Peyer's patch (tissue), 4 donors: ENCODE measurements at places on chromosomes 5 and 9. TPM values are rescaled to one million over a fixed set of nuclear protein-coding genes. Genes with fewer than 3 reads are reported as not detected.

- no peak for DNase-seq
Measured at GRCh38 chr5:78799266-78800017, 150.9 kb upstream of the LHFPL2 start.

GRCh38 chr9:84744195-84744594 is 74.7 kb downstream of the NTRK2 start:
- no peak for DNase-seq

- DNase-seq, result peak; percentile 78
Measured at GRCh38 chr5:134371834-134372340, 518 bp downstream of the UBE2B start.

DNA sequence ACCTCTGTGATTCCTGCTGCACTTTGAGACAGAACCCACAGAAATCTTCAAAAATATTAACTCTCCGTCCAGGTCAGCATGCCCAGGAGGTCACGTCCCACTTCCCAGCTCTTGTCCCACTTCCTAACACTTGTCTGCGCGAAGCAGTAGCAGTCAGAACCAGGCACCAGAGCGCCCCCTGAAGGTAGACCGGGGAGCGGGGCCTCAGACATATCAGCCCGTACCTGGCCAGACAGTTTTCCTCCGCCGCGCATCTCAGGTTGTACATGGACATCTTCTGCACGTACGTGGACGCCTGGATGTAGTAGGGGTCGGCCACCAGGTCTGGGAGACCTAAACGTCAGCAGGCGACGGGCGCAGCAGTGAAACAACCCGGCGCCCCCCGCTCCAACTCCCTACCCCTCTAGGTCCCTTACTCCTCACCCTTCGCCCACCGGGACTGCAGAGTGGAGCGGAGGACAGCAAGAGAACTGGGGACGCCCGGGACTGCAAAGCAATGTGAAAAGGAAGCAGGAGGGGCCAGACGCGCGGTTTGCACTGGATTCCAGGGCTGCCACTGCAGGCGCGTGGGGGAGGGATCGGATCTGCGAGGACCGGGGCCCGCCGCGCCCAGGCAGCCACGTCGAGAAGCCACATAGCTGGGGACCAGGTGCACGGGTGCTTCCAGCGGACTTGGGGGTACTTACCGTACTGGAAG is 1.2 kb downstream of the LOX start:
- DNase-seq, result no peak

DNA sequence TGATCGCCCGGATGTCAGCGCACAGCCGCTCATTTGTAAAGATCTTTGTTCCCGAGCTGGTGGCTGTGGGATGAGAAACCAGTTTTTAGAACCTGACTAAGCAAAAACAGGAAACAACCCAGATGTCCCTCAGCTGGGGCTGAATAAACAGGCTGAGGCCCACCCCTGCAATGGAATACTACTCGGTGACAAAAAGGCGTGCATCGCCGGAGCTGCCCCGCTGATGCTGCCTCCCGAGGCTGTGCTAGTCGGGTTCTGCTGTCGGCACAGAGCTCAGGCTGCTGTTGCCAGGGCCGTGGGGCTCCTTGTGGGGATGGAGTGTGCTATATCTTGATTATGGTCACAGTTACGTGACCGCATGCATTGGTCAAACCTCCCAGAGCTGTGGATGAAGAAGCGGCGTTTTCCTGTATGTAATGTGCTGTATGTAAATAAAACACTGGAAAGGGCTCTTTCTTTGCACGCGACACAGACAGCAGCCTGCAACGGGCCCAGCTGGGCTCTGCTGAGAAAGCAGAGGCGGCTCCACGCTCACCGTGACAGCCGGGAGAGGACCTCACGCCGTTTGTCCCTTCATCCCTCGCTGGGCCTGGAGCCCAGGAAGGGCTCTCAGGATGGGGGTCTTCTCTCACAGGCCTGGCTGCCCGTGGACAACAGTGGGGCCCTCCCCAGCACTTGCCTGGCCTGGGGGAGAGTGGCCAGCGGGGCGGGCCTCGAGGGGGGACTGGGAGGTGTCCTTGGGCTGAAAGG is 51.5 kb upstream of the RNU6ATAC start:
- DNase-seq, result no peak

GRCh38 chr9:77454663-77455062 is 193.5 kb downstream of the GNA14 start:
- DNase-seq, result no peak

DNA sequence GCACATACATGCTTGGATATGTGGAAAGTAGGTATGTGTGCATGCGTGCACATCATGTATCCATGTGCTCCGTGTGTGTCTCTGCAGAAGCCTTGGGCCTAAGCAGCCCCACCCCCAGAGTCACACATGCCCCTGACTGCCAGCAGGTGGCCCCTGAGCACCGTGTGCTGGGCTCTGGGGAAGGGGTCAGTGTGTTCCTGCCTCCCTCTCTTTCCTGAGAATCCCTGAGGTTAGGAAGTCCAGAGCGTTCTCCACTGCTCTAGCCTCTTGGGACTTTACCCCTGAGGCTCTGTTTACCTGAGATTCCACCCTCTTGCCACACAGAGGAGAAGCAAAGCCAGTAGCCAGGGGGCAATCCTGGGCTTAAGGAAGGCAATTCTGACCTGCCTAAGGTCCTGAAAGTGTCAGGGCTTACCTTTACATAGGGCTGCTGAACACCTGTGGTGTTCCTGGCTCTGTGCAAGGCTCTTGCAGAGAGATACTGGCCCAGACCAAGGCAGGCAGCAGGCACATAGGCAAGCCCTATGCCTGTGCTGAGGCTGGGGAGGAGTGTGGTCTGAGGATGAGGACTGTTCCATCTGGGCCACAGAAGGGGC is 207.3 kb downstream of the TMEM38B start:
- DNase-seq, result no peak

DNA sequence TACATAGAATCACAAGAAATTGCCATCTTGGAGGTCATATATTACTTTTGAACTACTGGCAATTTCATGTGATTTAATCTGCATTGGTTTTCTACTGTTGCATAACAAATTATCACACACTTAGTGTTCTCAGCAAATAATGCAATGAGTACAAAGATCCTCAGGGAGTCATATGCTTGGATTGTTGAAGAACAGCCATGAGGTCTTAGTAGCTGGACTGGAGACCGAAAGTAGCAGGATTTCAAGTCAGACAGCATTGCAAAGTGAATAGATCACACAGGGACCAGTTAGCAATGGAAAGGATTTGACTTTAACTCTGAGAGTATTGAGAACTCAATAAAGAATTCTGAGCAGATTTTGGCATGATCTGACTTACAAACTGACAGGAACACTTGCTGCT is 32.2 kb upstream of the FRMD3 start:
- DNase-seq, result no peak

Gene IFNE
- total RNA-seq, result 5.3 TPM

DNA sequence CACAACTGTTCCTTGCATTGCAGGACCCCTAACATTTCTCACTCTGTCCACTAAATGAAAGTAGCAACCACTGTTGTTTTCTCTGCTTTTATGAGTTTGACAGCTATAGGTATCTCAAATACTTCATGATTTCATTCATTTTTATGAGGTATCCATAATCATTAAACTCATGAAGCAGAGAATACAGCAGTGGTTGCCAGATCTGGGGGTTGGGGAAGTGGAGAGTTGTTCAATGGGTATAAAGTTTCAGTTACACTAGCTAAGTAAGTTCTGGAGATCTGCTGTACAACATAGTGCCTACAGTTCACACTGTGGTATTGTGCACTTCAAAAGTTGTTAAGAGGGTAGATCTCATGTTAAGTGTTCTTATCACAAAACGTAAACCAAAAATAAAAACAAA is 23.4 kb upstream of the CAMK4 start:
- no peak for DNase-seq

DNA sequence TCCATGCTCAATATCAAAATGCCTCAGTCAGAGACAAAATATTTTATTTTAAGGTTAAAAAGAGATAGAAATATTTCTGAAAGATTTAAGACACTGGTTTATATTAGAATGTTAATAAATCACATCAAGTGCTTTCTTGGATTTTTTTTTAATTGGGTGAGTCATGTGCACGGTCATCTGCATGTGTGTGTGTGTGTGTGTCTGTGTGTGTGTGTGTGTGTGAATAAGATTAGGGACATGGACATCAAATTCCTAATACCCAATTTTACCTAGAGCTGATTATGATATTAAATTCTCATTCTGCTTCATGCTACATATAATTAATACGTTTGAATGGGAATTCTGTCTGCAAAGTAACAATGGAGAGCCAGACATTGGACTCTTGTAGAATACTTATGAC is 122.9 kb downstream of the BASP1 start:
- DNase-seq, result no peak

DNA sequence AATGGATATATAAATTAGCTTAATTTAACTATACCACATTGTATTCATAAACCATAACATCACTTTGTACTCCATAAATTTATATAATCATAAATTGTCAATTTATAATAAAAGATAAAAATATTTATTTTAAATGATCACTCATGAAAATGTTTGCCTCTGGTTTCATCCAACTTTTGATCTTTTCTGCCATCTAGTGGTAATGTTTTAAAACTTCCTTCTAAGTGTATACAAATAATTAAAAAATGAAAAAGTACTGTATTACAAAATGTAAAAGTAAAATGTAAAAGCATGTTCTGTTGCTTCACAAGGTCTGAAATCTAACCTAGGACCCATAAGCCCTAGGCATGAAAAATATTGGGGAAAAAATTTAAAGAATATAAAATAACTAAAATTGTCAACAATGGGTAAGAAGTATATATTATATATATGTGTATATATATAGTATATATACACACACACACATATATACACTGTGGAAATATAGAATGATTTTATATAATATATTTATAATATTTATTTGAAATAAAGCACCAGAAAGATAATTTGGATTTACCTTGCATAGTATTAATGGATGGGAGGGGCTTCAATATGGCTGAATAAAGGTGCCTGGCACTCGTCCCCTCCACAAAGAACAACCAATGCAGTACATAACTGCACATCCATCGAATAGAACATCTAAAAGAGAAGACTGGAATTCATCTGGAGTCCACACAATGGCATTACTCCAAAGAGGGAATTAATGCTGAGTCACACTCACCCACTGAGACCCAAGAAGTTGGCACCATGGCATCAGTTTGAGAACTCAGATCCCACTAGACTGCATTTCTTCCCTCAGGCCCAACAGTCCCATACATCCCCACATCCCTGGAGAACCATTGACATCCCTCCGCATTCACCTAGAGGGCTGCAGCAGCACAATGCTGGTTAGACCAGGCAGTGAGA is 32.5 kb downstream of the ANXA1 start:
- no peak for DNase-seq

Gene ADRA1B
- total RNA-seq, result 5.0 TPM

DNA sequence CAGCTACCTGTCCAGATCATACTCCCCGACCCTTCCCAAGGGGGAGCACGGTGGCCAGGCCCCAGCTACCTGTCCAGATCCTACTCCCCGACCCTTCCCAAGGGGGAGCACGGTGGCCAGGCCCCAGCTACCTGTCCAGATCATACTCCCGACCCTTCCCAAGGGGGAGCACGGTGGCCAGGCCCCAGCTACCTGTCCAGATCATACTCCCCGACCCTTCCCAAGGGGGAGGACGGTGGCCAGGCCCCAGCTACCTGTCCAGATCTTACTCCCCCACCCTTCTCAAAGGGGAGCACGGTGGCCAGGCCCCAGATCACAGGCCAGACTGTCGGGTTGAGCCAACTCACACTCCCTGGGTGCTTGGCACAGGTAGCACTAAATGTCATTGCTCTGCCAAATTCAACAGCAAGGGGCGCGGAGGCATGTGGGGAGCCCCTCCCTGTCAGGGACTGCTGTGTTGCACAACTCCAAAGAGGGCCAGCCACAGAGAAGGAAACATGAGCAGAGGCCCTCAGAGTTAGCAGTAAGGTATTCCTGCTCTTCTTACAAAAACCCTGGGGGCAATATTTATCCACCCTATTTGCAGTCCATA is 136.9 kb downstream of the OLFM1 start:
- DNase-seq, result no peak

DNA sequence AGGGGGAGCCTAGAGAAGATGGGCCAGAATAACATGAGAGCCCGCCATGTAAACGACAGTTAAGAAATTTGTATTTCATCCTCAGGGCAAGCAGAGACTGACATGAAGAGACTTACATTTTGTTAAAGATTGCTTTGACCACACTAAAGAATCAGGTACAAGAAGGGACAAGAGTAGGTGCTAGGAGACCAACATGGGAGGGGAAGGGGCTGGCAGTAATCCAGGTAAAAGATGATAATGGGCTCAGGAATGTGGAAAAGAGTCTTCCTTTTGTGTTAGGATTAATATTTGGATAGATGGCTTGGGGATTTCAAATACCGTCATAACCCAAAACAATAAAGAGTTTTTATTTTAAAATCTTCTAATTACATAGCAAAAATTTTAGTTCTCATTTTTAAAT is 137.3 kb downstream of the ZNF462 start:
- DNase-seq, result no peak

Gene BARHL1
- total RNA-seq, result not detected

GRCh38 chr5:1709171-1709803 is 90.3 kb downstream of the MRPL36 start:
- DNase-seq, result no peak

DNA sequence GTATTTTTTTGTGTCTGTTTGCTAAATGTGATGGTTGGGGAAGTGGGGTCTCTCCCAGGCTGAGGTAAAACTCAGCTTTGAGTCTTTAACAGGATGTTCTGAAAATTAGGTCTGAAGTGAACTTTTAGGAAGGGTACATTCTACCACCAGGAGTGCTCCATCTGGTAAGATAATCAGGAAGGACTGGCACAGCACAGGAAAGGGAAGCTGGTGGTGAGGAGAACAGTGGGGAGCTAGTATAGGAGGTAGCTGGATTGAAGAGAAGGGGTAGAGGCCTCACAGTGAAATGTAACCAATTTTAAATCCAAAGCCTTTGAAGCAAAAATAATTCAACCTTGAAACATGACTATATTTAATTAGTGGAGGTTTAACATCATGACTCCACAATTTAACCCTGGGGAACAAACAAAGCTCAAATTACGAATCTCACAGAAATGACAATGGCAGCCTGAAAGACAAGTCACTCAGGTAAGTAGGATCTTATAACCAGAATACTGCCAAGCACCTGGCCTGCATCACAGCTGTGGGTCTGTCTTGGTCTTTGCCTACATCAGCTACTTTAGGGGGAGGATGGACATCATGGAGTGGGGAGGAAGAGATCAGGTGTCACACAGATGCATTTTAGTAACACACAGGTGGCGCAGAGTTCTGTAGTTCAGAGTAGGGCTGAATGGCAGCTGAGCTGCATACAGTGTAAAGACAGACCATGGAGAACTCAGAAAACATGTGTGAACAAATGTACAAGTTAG is 445.3 kb downstream of the DMRT2 start:
- no peak for DNase-seq

Gene ALDOB
- total RNA-seq, result 852 TPM

Gene FOXD1
- total RNA-seq, result 1.7 TPM

- DNase-seq, result no peak
Measured at GRCh38 chr9:97990259-97990658, 7.1 kb downstream of the ANP32B start.

Gene FCN1
- not detected for total RNA-seq

GRCh38 chr5:179114756-179115155 is 54.6 kb downstream of the ZNF354C start:
- DNase-seq, result no peak

Gene CRHBP
- total RNA-seq, result not detected

- peak; percentile 63 for DNase-seq
Measured at GRCh38 chr5:81363093-81363871, 30.7 kb downstream of the ACOT12 start.
